NCI-H1092 (cell line): ENCODE measurements at places on chromosomes 5 and 9.

- no peak for DNase-seq
These were observed 930.2 kb downstream of the MAT2B start for GRCh38 chr5:164435576-164435975.

DNA sequence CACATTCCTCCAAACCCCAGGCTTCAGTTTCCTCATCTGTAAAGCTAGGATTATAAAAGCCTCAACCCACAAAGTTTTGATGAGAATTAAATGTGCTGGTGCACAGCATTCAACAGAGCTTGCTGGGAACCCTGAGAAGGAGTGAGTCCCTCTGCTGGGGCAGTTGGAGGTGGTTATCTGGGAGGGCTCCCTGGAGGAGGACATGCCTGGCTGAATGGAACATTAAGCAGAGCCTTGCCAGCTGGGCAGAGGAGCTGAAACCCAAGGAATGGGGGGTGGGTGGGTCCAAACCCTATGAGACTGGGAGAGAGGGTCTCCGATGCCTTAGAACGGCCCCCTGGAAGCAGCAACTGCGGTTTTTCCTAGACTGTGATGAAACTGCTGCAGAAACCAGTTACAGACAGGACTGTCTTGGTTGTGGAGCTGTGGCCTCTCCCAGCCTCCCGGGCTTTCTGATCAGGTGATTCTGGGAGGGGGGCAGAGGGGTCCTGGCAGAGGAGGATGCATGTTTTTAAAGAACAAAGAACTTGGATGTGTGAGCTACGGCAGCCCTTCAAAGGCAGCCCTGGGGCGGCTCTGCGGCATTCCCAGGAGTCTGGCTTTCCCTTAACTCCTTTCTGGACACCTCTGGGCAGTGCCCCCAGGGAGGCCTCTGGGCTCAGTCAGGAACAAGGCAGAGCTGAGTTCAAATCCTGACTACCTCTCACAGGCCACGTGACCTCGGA, 20.8 kb downstream of the FIBCD1 start:
- no peak for DNase-seq

- no peak for DNase-seq
These were observed 100.7 kb upstream of the ERBIN start for GRCh38 chr5:65825408-65826328.

DNA sequence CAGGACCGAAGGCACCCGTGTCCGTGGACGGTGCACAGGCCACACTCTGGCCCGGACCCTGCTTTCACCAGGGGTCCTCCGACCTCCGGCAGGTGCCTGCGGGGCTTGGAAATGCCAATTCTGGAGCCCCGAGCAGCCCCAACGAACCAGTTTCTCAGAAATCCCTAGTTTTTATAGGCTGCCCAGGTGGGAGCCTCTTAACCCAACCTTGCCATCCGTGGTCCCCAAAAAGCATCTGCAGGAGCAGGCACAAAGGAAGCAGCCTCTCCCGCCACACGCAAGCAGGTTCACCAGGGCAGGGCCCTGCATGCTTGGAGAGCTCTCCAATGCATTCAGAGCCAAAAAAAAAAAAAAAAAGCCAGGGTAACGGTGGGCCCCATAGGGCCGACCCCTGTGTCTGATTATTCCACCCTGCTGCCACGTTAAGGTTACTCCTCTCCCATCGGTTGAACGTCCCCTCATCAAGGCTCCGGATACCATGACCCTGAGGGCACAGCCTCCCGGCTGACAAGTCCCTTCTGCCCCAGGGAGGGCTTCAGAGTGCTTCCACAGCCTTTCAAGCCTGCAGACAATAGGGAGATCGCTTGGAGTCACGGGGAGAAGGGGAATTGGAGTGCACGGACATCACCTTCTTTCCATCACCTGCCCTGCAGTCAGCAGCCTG, 796 bp upstream of the TPRN start:
- no peak for DNase-seq

GRCh38 chr5:72209147-72210115, 102.2 kb downstream of the MAP1B start:
- peak; percentile 82 for DNase-seq

- peak; percentile 38 for DNase-seq
These were observed 60.9 kb downstream of the RXRA start for GRCh38 chr9:134386951-134387831.

GRCh38 chr5:73122875-73123810, 2.8 kb downstream of the TMEM171 start:
- DNase-seq: no peak

- peak; percentile 82 for DNase-seq
These were observed 14.2 kb upstream of the RALGDS start for GRCh38 chr9:133135146-133135745.

- no peak for DNase-seq
These were observed 105.0 kb downstream of the PLPP1 start for GRCh38 chr5:55429613-55430253.

DNA sequence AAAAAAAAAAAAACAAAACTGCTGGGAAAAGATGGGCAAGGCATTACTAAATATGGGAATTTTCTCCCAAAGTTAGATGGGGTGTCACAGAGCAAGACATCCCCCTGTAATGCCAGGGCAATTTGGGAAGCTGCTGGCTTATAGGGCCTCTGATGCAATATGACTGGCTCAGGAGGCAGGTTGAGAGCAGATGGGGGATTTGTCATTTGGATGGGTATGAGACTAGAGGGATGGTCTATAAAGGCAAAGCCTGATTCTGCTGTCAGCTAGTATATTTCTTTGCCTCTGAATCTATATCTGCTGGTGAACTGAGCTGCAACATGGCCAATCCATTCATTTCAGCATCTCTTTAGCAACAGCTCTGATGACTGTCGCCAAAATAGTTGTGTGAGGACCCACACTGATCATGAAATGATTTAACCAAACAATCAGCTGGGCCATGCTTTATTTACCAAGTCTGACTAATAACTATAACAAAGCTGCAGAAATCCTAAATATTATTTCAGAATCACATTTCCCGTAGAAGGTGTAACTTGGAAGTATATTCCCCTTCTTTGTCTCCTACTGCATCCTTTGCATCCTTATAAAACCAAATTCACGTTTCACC, 455.1 kb upstream of the ZNF608 start:
- no peak for DNase-seq

- DNase-seq: no peak
These were observed 93.8 kb downstream of the CSNK1G3 start for GRCh38 chr5:123605822-123606221.

DNA sequence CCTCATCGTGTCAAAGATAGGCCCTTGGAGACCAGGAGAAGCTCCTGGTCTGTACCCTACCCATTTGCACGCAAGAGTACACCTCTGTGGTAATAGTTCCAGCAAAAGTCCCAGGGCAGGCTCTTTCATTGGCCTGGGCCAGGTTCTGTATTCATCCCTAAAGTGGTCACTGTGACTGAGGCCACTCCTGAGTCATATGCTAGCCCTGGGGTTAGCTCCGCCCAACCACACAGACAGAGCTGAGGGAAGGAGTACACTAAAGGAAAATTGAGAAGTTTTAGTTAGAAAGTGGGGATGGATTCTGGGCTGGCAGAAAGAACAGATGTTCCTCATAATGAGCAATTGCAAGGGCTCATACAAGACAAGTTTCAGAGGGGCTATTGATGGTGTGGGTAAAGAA, 206.7 kb downstream of the ARHGAP26 start:
- DNase-seq: no peak

DNA sequence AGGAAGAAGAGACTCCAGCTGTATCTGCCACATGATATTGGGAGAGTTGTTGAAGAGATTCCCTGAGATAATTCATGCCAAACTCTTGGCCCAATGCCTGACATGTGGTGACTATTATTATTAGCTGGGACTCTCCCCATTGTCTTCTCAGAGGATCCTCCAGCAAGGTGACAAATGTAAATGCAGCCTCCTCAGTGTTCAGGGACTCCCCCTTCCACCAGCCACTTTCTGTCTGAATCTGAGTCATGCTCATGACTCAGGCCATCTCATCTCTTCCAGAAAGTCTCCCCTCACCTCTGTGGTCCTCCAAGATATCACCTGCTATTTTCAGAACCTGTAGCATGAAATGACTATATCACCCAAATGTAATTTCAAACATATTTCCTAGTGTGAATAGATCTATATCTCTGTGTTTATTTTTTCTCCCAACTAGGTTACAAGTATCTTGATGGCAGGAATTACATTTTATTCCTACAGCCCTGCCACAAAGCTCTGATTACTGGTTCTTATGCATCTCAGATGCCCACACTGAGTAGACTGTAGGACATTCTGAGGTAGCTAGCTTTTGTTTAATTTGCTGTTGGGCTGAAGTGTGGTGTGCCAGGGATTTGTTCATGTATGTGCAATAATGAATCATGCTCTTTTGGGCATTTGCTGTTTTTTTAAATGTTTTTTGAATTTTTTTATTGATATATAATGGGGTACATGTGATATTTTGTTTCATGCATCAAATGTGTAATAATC, 126.6 kb upstream of the IL12B start:
- no peak for DNase-seq

DNA sequence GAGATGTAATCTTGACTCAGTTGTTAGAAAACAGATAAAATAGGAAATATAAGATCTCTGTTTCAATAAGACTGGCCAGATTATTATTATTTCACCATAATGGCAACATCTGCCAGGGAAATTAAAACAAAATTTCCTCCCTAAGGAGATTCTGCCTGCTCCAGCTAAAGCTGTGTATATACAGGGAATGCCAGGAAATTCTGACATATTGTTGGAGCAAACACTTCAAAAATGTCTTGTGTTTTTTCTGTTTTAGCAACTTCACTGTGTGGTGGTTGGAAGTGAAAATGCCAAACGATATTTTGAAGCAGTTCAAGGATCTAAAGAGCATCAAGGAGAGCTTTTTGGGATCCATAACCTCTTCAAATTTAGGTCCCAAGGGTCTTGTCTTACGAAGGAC, 90.8 kb downstream of the ERCC6L2 start:
- no peak for DNase-seq

DNA sequence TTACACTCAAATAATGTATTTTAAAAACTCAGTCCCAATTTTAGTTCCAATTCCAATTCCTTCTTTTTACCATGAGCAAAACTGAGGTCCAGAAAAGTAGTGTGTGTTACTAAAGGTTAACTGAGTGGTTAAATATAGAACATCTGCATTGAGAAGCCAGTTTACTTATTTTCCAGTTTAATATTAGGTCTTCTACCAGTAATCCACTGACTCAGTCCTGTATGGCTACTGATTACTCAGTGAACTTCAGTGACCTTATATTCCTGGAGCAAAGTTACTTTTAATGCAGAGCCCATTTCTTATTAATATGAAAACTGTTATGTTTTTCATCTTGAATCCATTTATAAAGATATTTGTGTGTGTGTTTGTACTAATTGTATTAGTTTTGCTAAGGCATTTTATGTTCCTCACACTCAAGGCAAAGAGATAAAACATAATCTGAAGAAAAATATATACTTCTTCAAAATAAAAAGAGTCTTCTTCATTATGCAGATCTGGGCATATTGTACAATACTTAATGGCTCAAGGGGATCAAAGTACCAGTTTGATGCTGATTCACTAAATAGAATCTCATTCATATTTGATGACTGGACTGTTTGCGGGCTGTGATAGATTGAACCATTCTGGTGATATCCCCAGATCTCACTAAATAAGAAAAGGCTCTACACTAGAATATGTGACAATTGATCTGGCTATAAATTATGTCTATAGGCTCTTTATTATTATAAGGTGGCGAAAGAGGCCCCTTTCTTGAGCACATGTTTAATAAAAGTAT, 60.8 kb downstream of the DMXL1 start:
- DNase-seq: no peak

GRCh38 chr9:89374176-89374575, 55.9 kb downstream of the SECISBP2 start:
- no peak for DNase-seq

DNA sequence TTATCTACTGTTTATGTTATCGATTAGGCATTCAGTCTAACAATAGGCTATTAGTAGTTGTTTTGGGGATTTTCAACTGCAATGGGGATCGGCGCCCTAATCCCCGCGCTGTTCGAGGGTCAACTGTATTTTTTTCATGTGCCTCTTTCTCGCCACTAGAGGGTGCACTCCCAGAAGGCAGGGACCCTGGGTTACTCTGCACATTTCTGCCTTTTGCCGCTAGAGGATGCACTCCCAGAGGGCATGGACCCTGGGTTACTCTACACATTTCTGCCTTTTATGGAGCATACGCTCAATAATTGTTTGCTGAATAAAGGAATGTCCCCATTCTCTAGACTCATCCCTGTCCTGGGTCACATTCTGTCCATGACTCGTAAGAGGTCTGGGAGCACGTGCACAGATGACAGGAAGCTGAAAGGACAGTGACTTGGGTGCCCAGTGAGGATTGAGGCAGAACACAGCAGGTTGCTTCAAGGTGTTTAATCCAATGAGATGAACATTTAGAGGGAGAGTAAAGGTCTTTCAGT, 27.9 kb upstream of the RECK start:
- peak; percentile 25 for DNase-seq

- no peak for DNase-seq
These were observed 48.6 kb upstream of the PTPRD start for GRCh38 chr9:10661376-10661775.

GRCh38 chr9:100714372-100715099, 136.7 kb downstream of the CAVIN4 start:
- peak; percentile 56 for DNase-seq

- DNase-seq: no peak
These were observed 53.7 kb downstream of the SYK start for GRCh38 chr9:90855208-90855902.

- no peak for DNase-seq
These were observed 79.6 kb upstream of the FREM1 start for GRCh38 chr9:14989811-14990210.

DNA sequence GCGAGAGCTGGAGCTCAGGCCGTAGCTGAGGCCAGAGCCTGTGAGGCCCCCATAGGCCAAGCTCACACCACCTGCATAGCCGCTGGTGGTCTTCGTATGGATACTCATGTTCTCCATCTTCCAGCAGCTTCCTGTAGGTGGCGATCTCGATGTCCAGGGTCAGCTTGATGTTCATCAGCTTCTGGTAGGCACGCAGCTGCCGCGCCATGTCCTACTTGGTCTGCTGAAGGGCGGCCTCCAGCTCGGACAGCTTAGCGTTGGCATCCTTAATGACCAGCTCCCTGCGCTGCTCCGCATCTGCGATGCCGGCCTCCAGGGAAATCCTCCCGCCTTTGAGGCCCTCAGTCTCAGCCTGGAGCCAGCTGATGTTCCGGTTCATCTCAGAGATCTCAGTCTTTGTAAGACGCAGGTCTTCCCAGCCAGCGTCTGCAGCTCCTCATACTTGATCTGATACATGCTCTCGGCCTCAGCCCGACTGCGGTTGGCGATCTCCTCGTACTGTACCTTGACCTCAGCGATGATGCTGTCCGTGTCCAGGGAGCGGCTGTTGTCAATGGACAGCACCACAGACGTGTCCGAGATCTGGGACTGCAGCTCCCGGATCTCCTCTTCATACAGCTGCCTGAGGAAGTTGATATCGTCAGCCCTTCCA, 172.1 kb downstream of the PPP2R2B start:
- DNase-seq: no peak

GRCh38 chr5:58207076-58207475, 252.8 kb downstream of the PLK2 start:
- DNase-seq: no peak

GRCh38 chr5:142095651-142096330, 12.8 kb upstream of the NDFIP1 start:
- no peak for DNase-seq

- DNase-seq: peak; percentile 21
These were observed 43.8 kb upstream of the DAB2IP start for GRCh38 chr9:121607434-121608167.
